ENCODE measurements at places on chromosomes 3 and 15.

GRCh38 chr15:75723847-75724660, 11.4 kb upstream of the CSPG4 start:
- peak; percentile 98 for DNase-seq

GRCh38 chr3:42478830-42479229, 23.6 kb upstream of the VIPR1 start:
- no peak for DNase-seq

DNA sequence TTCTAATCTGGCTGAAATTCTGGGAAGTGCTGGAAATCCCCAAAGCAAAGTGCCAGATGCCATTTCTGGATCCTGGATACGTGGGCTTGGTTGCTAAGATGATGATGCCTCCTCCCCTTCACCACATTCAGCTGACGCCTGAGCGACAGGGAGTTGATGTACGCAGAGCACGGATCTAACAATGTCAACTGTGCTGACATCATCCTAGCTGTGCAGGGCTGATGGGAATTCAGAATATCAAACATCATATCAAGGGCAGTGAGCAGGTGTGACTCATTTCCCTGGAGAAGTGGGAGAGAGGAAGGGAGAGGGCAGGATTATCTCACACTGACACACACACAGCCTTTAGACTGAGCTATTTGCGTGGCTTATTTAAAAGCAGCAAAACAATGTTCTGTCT, 92.6 kb upstream of the ZBTB20 start:
- DNase-seq = peak; percentile 84

- DNase-seq = no peak
Measured at GRCh38 chr15:74438206-74438605, 4.4 kb upstream of the SEMA7A start.

GRCh38 chr3:132522353-132522752, 74.7 kb upstream of the ACKR4 start:
- no peak for DNase-seq

DNA sequence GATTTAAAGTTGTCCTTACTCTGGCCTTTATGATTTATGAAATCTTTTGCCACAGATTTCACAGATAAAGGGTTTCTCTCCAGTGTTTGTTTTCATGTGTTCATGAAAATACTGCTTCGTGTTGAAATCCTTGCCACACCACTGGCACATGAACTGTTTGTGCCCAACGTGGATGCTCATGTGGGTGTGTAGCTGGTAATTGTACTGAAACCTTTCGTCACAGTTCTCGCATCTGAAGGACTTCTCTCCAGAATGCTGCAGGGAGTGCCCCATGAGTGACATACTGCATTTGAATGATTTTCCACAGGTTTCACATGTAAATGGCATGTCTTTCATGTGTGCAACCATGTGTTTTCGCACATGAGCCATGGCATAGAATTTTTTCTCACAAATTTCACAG, 111.9 kb downstream of the DOCK3 start:
- DNase-seq = no peak
